H1 (cell line): ENCODE measurements at places on chromosomes 5 and 9.

GRCh38 chr5:16600397-16600796 is 16.4 kb downstream of the RETREG1 start:
- H3K27me3 ChIP-seq: no peaks in the 10 kb centered on the region
- no peaks in the 10 kb centered on the region for H3K36me3 ChIP-seq
- no peak overlapping the region for H3K4me3 ChIP-seq
- no peak overlapping the region for H3K27ac ChIP-seq

DNA sequence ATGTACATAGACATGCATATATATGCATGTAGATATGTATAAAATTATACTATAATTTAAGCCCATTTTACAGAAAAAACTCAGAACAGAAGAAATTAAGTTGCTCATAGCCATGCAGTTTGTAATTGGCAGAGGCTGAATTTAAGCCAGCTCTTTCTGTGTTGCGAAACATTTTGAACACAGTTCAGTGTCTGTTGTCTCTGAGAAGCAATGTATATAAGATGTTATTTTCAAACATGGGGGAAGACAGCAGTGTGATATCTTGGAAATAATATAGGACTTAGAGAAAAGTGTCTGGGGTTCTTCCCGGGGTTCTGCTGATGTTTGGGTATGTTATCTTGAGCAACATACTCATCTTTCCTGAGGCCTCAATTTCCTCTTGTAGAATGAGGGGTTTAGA is 37.6 kb downstream of the SVEP1 start:
- no peaks in the 10 kb centered on the region for H3K36me3 ChIP-seq
- no peak overlapping the region for H3K27ac ChIP-seq
- H3K27me3 ChIP-seq: no peaks in the 10 kb centered on the region
- DNase-seq: no peak

DNA sequence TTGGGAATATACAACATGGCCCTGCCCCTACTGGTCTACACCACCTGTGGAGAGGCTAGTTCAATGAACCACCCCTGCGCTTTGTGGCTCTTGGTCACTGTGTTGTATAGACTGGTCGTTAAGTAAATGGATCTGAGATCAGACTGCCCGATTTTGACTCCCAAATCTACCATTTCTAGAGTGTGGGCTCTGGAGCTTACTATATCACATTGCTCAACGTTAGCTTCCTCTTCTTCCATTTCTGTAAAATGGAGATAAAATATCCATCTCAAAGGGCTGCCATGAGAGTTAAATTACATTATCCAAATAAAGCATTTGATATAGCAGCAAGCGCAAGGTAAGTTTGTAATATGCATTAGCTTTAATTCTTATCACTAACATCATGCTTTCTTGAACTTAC is 52.7 kb upstream of the IFNK start:
- peaks cover 11% of the 10 kb centered on the region for H3K4me1 ChIP-seq
- H3K36me3 ChIP-seq: no peaks in the 10 kb centered on the region
- no peak for DNase-seq
- H3K27ac ChIP-seq: no peak overlapping the region
- H3K27me3 ChIP-seq: no peaks in the 10 kb centered on the region

- DNase-seq: no peak
- no peak overlapping the region for H3K27ac ChIP-seq
- H3K4me3 ChIP-seq: no peak overlapping the region
- peaks cover 4% of the 10 kb centered on the region for H3K4me1 ChIP-seq
Measured at GRCh38 chr5:113682497-113683136, 169.1 kb downstream of the YTHDC2 start.

- peak; percentile 35 for DNase-seq
- H3K36me3 ChIP-seq: peaks cover 9% of the 10 kb centered on the region
- no peaks in the 10 kb centered on the region for H3K27me3 ChIP-seq
- no peak overlapping the region for H3K27ac ChIP-seq
Measured at GRCh38 chr9:98784831-98785806, 11.2 kb downstream of the ANKS6 start.

DNA sequence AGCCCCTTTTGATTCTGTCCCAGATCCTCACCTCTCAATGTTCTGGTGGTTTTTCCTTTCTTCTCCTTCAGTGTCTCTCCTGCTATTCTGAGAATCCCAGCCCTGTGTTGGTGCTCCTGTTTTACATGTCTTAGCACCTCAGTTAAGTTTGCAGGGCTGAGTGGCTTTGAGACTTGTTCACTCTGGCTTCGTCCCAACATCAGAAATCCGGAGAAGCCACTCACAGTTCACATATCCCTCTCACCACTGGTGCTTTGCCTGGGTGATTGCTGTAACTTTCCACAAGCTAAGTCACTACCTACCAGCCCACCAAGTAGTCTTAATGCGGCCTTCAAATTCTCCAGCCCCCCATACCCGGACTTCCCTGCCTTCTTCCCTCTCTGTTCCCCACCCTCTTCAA is 40.2 kb downstream of the CYFIP2 start:
- no peak for DNase-seq
- no peaks in the 10 kb centered on the region for H3K4me1 ChIP-seq
- no peaks in the 10 kb centered on the region for H3K36me3 ChIP-seq
- no peak overlapping the region for H3K27ac ChIP-seq

DNA sequence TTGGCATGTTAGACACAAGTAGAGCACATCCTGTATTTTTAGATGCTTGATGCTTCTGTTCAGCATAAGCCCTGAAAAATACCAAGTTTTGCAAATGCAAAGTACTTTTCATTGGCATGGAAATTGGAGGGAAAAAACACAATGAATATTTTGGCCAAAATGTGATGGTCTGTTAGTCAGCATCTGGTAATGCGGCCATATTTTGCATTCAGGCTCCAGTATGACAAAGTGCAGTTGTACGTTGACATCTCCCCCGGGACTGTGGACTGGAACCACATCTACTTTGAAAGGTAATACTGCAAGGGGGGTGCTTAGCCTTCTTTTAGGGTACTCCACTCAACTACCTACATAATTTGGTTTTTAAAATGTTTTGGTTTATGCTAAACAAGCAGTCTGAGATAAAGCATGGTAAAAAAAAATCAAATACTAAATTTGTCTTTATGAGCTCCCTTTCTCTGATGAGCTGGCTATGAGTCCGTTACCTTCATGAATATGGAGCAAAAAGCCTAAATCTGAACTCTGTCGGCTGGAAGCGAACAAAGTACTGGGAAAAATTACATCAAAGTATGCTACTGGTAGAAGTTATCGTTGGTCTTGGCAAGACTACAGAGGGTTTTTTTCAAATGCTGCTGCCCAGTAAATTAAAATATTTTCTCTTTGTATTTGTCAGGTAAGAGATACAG is 297.0 kb downstream of the ARHGEF28 start:
- no peaks in the 10 kb centered on the region for H3K4me1 ChIP-seq
- DNase-seq: no peak
- H3K36me3 ChIP-seq: no peaks in the 10 kb centered on the region
- no peak overlapping the region for H3K27ac ChIP-seq
- no peaks in the 10 kb centered on the region for H3K27me3 ChIP-seq
- no peak overlapping the region for H3K4me3 ChIP-seq

DNA sequence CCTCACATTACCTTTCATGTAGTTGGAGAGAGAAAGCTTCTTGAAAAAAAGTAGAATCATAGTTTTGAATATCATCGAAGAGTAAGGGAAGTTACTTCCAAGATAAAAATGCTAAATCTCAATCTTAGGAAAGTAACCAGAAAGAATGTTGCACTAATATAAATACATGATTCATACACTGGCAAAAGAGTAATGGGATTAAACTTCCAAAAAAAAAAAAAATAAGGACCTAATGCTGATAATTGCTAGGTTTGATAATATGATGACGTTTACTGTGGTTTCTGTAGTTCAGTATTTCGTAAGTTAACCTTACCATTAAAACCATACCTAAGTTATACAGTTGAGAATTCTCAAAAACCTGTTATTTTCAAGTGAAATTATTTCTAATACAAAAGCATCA is 573.8 kb upstream of the CDH9 start:
- no peaks in the 10 kb centered on the region for H3K4me1 ChIP-seq
- H3K4me3 ChIP-seq: no peak overlapping the region
- no peak for DNase-seq
- H3K36me3 ChIP-seq: no peaks in the 10 kb centered on the region
- H3K27me3 ChIP-seq: no peaks in the 10 kb centered on the region

GRCh38 chr9:71955300-71955915 is 44.0 kb downstream of the C9orf85 start:
- H3K36me3 ChIP-seq: no peaks in the 10 kb centered on the region
- no peak overlapping the region for H3K4me3 ChIP-seq
- no peaks in the 10 kb centered on the region for H3K27me3 ChIP-seq
- H3K27ac ChIP-seq: no peak overlapping the region
- no peak for DNase-seq
